ENCODE measurements at places on chromosomes 12 and 14. TPM values are rescaled to one million over a fixed set of nuclear protein-coding genes. Genes with fewer than 3 reads are reported as not detected.

STRAP gene
- 62.3 TPM for total RNA-seq

ACVRL1 gene
- total RNA-seq = 47.9 TPM

MGAT4C gene
- total RNA-seq = 12.1 TPM

SYCP3 gene
- total RNA-seq = 0.21 TPM

OGFOD2 gene
- 6.5 TPM for total RNA-seq

RNF212B gene
- not detected for total RNA-seq

KRT8 gene
- total RNA-seq = 96.2 TPM

ST8SIA1 gene
- total RNA-seq = 19.8 TPM

SERPINA3 gene
- total RNA-seq = 3.5 TPM

TMEM253 gene
- 0.37 TPM for total RNA-seq

RAB35 gene
- 14.9 TPM for total RNA-seq

KRT82 gene
- not detected for total RNA-seq

ALDH1L2 gene
- total RNA-seq = 27.7 TPM

RIMBP2 gene
- total RNA-seq = 2.7 TPM

RASAL1 gene
- total RNA-seq = 0.11 TPM

GPR162 gene
- total RNA-seq = 6.4 TPM

GDF3 gene
- total RNA-seq = not detected

BTBD7 gene
- total RNA-seq = 56.5 TPM

LRP1 gene
- total RNA-seq = 146 TPM

ACOT6 gene
- not detected for total RNA-seq

SLCO1B1 gene
- not detected for total RNA-seq

FOXN4 gene
- total RNA-seq = not detected

KCNC2 gene
- total RNA-seq = 0.32 TPM

TPPP2 gene
- not detected for total RNA-seq

CD4 gene
- total RNA-seq = 11.5 TPM

ENDOU gene
- total RNA-seq = not detected

ACSS3 gene
- 39.7 TPM for total RNA-seq

GALNT9 gene
- total RNA-seq = 2.4 TPM

AMN gene
- total RNA-seq = 0.21 TPM

FAM222A gene
- total RNA-seq = 1.2 TPM

LTB4R gene
- total RNA-seq = 2.3 TPM

BHLHE41 gene
- 3.5 TPM for total RNA-seq

IQSEC3 gene
- total RNA-seq = 1.5 TPM

FLRT2 gene
- total RNA-seq = 194 TPM

RFX4 gene
- not detected for total RNA-seq

FGF6 gene
- total RNA-seq = 0.74 TPM

SSPN gene
- total RNA-seq = 78.5 TPM

POTEM gene
- not detected for total RNA-seq

SINHCAF gene
- 47.7 TPM for total RNA-seq

PKP2 gene
- 9.7 TPM for total RNA-seq

CACNA2D4 gene
- total RNA-seq = 1.1 TPM

KCNH3 gene
- total RNA-seq = 0.58 TPM

DCAF4 gene
- total RNA-seq = 5.9 TPM

RPGRIP1 gene
- total RNA-seq = 0.48 TPM

PLA2G1B gene
- total RNA-seq = 0.90 TPM

TRHDE gene
- total RNA-seq = 21.4 TPM

GATC gene
- total RNA-seq = 26.2 TPM

UNG gene
- 21.4 TPM for total RNA-seq

NRL gene
- 0.85 TPM for total RNA-seq

HOXC12 gene
- total RNA-seq = not detected

RIN3 gene
- total RNA-seq = 9.1 TPM

SUDS3 gene
- total RNA-seq = 49.4 TPM

SELPLG gene
- total RNA-seq = 3.6 TPM

ACSM4 gene
- not detected for total RNA-seq

Measured in urinary bladder (tissue), 4 donors.